Activated T-helper 1 cell treated with anti-CD3 and anti-CD28 coated beads, Interleukin-2, amount 50 U/mL, for 16 hours (primary cell): ENCODE measurements at places on chromosomes 4 and X.

DNA sequence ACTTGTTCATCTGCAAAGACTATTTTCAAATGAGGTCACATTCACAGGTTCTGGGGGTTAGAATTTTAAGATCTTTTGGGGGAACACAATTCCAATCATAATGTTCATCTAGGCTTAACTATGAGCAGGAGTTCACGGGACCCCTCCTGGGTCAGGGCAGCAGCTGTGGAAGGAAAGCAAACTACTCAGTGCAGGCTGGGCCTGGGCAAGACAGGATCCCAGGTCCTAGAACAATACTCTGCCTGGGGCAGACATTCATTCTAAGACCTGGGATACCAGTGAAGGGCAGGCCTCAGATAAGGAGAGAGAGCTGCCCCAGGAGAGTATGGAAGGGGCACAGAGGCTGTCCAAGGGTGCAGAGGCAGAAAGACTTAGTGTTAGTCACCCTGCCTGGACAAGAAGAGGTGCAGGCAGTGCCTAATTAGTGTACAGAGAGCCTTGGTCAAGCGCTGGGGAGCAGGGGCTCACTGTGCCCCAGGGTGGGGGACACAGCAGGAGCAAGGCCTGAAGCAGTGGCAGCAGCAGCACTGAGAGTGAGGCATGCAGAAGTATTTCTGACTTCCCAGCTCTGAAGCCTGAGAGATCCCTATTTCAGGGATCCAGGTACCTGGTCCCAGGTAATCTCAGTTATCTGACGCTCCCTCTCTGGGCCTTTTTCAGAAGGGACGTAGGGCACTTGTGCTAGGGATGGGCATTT is 123.0 kb upstream of the MAMLD1 start:
- DNase-seq = no peak

DNA sequence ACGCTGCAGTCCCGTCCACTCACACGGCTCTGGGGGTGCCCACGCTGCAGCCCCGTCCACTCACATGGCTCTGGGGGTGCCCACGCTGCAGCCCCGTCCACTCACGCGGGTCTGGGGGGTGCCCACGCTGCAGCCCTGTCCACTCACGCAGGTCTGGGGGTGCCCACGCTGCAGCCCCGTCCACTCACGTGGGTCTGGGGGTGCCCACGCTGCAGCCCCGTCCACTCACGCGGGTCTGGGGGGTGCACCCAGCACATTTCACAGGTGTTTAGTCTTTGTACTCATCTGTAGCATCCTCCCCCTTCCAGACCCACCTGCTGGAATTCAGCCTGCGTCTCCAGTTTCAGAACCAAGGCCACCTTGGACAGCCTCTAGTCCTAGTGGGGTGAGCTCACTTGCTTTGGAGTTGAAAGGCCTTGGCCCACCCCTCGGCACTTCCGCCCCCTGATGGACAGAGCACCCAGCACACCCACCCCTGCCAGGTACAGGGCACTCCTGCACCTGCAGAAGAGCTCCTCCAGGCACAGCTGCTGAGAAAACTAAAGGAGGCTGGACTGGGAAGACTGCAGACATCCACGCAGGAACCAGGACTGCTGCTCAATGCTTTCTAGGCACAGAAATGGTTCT is 73.0 kb downstream of the ABLIM2 start:
- no peak for DNase-seq

GRCh38 chr4:6845027-6845426 is 62.5 kb downstream of the KIAA0232 start:
- DNase-seq = no peak

GRCh38 chr4:102623622-102624021 is 122.5 kb downstream of the NFKB1 start:
- DNase-seq = no peak

DNA sequence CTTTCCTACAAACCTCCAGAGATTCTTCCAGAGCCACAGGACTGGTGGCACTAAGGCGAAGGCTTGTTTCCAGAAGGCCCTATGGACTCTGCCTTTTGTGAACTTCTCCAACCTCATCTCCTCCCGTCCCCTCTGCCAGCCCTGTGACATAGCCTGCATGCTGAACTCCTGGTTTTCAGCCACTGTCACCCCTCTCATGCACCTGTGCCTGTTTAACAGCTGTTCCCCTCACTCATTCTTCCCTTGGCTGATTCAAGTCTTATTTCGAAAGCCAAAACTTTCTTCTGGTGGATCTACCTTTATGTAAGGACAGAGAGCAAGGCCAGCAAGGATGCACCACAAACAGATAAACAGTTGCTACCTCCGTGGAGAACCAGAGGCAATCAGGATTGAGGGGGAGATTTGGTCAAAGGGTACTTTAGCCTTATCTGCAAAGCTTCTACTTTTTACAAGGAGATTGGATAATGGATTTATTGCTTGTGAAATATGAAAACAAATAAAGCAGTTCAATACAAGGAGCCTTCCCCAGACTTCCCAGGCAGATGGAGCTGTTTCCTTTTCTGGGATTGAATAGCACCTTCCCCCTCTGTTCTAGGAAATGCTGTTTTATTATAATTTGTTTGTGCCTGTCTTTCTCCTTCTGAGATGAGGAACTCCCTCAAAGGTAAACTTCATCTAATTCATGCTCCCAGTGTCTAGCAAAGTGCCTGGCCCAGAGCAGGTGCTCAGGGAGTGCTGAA is 5.7 kb downstream of the CITED1 start:
- DNase-seq = no peak

- DNase-seq = no peak
Measured at GRCh38 chr4:176945334-176945733, 152.6 kb upstream of the VEGFC start.

GRCh38 chrX:112866175-112866574 is 25.5 kb upstream of the AMOT start:
- DNase-seq = no peak

DNA sequence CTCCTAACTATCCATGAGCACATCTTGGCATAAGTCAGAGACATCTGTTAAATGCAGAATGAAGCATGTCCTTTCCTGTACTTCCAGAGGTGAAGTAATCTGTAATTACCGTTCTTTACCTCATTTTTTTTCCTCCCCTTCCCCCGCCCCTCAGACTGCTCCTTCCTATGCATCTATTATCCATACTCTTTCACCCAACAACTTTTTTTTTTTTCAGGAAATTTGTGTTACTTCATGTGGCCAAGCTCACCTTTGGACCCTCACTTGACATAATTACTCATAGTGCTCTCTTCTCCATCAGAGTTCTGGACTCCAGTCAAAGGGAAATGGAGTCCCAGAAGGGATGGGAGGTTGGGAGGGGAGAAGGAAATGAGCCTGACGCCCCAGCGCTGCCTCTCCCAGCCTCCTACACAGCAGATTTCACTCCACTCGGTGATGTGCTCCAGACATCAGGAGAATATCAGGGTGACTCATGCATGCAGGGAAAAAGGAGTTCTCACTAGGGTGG is 568.8 kb downstream of the STIM2 start:
- DNase-seq = no peak

DNA sequence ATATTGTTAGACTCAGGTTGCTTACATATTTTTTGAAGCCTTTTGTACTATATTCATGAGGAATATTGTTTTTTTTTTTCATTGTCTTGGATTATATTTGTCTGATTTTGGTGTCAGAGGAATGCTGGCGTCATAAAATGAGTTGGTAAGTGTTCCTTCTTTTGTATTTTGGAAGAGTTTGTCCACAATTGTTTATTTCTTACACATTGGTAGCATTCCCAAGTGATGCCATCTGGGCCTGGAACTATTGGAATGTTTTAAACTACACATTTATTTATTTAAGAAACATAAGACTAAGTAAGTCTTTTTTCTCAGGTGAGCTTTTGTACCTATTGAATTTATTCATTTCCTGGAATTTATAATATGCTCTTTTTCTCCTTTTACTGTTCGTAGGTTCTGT is 107.6 kb downstream of the LARP1B start:
- no peak for DNase-seq

DNA sequence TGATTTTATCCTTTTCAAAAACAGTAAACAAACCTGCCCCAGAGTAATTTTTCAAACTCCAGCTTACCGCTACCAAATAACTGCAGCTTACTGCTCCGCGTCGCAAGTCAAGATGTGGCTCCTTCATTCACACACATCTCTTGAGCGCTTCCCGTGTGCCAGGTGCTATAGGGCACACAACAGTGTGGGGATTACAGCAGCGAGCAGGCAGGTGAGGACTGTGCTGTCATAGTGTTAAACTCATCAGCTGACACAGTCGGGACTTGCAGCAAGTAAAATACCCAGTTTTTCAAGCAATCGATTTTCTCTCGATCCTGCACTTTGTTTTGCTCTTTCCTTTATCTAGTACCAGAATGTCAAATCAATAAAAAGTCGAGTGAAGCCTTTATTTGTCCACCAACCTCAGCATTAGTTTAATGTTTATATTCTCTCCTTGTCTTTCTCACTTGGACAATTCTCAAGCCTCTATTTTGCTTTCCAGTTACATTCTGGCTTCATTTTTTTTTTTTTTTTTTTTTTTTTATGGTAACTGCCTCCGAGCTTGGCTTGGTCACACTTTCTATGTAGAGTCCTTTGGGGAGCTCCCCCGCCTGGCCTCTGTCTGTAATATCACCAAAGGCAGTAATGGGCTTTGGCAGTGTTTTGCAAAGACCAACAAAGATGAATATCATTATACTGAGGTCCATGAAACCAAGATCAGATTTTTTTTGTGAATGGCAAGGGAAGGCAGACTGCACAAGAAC is 8.3 kb upstream of the ASB5 start:
- DNase-seq = no peak

DNA sequence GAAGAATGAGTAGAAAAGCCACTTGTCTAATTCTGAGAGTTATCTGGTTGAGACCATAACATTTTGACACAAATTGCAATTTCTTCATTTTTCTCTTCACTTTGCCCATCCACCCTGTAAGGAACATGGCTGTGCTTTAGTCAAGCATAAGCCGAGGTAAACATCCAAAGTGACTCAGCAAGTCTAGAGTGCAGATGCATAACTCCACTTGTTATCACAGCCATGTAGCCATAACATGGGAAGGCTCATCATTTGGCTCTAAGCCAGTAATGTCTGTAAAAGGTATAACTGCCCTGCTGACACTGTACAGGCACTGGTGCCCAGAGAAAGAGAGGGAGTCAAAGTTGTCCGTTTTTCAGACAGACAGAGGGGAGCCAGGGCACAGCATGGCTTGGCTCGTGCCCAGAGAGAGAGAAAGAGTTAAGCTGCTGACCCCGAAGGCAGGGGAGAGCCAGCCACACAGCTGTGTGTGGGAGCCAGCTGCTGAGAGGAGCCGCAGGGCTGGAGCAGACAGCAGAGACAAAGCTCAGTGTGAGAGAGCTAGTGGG is 76.9 kb upstream of the EXOC1L start:
- no peak for DNase-seq

DNA sequence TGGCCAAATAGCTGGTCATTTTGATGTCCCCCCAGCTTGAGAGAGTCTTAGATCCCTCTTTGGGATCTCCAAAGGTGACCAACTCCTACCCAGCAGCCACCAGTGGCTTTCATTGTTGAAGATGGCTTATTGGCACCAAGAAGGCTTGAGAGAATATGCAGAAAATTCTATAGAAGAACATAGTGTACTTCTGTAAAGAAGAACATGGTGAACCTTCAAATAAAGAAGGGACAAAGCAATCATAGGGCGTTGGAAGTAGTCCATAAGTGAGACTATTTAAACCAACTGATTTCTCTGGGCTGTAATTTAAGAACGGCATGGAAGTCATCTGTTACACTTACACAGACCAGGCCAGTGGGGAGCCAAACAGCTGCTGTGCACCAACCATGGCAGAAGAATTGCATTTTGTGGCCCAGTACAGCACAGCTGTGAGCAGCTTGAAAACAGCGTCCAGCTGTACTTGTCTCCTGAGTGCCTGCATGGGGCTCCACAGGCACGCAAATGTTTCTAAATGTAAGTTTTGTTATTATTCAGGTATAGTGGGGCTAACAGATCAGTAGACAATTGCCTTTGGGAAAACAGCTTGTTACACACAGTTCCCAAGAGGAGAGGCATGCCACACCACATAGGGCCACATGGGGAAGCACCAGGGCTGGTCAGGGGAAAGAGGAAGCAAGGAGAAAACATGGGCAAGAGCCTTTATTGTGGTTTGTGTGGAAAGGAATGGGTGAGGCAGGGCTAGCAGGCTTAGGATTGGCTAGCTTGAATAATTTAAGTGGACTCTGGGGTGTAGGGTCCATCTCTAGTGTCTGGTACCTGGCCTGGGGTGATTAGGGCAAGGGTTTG is 125.0 kb downstream of the ARHGAP6 start:
- no peak for DNase-seq

DNA sequence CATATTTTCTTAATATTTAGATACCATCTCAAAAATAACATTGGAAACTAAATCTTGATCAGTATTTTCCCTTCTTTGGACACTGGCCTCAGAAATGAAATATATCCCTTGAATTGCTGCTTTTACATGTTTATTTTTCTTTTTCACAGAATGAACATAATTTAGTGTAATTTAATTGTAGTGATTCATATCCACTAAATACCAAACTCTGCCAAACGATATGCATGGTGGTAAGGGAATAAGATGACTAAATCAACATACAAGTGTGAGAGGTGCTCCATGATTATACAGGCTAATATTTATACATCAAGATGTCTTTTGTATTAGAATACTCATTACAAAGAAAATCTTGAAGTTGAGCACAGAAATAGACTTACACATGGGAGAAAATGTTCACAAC is 216.8 kb upstream of the PACRGL start:
- no peak for DNase-seq

GRCh38 chr4:130143656-130144055 is 1047.7 kb downstream of the C4orf33 start:
- no peak for DNase-seq

DNA sequence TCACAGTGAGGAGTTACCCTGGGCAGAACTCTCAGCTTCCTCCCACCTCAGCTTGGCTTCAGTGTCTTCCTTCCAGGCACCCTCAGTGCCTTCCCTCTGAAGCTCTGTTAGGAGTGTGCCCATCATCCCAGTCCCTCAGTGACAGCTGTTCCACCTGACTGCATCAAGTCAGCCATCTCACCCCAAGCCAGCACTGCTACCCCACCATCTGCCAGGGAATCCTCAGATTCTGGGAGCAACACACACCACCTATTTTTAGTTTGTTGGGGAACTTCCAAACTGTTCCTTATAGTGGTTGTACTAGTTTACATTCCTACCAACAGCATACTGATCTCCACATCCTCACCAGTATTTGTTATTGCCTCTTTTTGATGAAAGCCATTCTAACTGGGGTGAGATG is 182.9 kb downstream of the RELL1 start:
- no peak for DNase-seq

DNA sequence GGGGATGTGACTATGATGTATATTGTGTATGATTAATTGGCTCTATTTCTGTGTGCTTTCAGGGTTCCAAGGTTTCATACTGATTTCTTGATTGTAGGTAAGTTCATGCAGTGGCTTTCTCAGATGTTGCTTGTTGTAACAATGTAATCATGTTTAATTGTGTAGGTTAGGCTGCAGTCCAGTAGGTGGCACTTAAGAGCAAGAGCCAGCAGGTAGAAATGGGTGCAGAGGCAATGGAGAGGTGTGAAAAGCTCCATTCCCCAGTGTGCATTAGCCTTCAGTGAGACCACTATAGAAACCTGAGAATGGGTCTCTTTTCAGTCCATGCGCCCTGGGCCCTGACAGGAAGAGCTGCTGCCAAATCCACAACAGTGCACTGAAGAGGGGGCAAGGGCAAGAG is 28.2 kb downstream of the DCAF12L2 start:
- no peak for DNase-seq

GRCh38 chr4:119307606-119308005 is 14.3 kb downstream of the FABP2 start:
- DNase-seq = no peak
